ENCODE measurements at places on chromosomes 1 and 21. TPM values are rescaled to one million over a fixed set of nuclear protein-coding genes. Genes with fewer than 3 reads are reported as not detected.

DNA sequence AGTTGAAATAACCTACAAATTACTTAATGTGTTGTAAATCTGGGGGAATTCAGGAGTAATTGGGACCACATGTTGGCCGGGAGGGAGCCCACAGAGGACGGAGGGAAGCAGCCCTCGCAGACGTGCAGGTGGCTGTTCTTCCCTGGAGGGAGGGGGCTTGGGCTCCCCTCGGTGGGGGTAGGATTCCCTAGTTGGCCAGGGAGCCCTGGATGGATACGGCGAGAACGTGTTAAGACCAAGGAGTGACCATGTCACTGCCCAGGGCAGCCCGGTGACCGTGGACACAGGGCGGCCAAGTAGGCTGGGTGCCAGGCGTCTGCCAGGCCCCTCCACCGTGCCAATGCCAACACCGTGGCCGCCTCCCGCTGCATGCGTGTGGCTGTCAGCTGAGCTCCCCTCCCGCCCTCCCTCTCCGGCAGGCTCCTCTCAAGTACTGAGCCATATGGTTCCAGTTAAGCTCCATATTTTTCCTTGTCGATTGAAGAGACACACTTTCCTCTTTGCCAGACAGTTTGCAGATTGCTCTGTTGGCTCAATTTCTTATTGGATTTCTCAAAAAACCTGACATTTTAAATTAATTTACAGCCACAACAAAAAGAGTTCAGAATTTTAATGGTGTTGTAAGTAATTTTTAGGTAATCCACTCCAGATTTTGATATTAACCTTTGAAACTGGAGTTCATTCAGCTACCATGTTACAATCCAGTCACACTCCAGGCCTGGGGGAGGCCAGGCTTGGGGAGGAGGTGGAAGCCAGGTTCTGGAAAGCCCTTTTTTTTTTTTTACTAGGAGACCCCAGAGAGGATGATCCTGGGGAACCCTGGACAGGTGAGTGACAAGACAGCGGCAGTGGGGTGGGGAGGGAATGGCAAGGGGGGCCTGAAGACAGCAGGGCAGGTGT lies 71.2 kb downstream of the CASZ1 start:
- peak; percentile 23 for DNase-seq
- H3K36me3 ChIP-seq = no peaks in the 10 kb centered on the region
- H3K27ac ChIP-seq = no peak overlapping the region
- H3K4me3 ChIP-seq = peak overlapping the region; percentile 53
- peaks cover 24% of the 10 kb centered on the region for H3K27me3 ChIP-seq
- peaks cover 24% of the 10 kb centered on the region for H3K4me1 ChIP-seq

DNA sequence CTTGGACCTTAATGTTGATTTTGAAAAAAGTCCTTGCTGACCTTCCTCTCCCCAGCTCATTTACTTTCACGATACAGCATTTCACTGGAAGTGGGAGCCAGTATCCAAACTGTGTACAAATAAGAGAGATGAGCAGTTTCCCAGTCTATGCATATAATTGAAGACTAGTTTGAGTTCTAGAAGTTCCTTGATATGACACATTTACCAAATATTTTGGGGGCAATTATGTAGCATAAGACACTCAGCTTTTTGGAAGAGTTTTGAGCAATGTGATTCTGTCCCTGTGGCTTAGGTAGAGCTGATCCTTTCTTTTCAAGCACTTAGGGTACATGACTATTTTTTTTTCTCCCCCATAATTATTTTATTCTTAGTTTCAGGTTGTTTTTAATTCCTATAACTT lies 26.4 kb downstream of the GIPC2 start:
- H3K4me1 ChIP-seq = peaks cover 64% of the 10 kb centered on the region
- H3K27ac ChIP-seq = peak overlapping the region; percentile 78
- peak; percentile 32 for DNase-seq

DNA sequence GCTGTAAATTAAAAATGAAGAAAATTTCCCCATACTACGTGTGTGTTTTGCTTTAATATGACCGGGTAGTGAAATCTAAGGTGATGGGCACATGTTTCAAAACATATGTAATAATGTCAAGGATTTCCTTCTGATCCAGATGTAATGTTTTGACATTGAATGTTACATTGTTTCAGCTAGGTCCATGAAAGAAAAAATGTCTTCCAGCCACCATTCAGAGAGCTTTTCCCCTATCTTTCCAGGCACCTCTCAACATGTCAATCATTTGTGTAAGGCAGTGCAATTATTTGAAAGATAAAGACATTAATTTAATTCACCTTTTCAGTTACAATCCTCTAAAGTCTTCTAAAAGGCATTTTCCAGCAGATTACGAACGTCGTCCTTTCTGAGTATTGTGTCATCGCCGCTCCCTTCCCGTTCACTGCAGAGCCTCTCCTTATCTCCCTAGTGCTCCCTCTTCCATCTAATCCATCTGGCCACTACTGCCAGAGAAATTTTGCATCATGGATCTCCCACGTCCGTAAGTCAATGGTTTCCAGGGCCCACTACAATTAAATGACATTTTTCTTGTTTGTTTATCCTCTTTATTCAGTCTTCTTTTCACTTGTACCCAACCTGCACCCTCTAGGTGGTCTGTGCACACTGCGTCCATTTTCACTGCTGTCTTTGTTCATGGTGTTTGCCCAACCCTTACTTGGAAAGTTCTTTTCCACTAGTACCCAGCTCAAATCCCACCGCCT lies 1.3 kb upstream of the VAMP3 start:
- H3K36me3 ChIP-seq = peaks cover 23% of the 10 kb centered on the region
- no peak for DNase-seq
- no peak overlapping the region for H3K4me3 ChIP-seq
- peaks cover 8% of the 10 kb centered on the region for H3K27me3 ChIP-seq
- H3K4me1 ChIP-seq = peaks cover 26% of the 10 kb centered on the region
- no peak overlapping the region for H3K27ac ChIP-seq

- no peak overlapping the region for H3K27ac ChIP-seq
- H3K36me3 ChIP-seq = peaks cover 24% of the 10 kb centered on the region
- no peak for DNase-seq
- H3K27me3 ChIP-seq = peaks cover 1% of the 10 kb centered on the region
- 0 out of 2 replicates have a peak, but pooled peaks cover 5% of the 10 kb centered on the region for H3K4me1 ChIP-seq
Measured at GRCh38 chr1:112925015-112925414, 31.0 kb downstream of the SLC16A1 start.

DNA sequence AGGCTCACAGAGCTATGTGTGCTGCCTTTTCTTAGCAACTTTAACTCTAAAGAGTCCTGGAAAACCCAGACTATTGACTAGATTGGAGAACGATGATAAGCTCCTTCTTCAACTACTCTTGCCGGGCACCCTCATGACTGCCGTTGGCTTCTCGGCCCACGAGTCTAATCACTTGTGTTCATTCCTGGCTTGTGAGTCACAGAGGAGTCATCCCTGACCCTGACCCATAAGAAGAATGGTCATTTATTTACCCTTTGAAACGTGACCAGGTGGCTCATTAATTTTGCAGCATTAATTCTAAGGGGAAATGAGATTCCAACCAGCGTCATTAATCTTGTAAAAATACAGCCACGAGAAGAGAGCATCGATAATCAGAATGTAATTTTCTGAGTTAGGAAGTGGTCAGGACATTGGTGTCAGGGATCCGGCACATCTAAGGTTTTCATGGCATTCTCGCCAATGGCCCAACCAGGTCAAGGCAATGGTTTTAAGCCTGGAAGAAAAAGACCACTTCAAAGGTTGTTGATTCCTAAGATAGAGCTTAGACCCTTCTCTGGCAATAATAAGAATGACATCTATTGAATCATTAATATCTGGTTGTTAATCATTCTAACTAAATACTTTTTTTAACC lies 183.6 kb upstream of the RUNX1 start:
- H3K36me3 ChIP-seq = peaks cover 11% of the 10 kb centered on the region
- DNase-seq = peak; percentile 81

- no peak overlapping the region for H3K27ac ChIP-seq
- H3K36me3 ChIP-seq = no peaks in the 10 kb centered on the region
- peaks cover 3% of the 10 kb centered on the region for H3K27me3 ChIP-seq
Measured at GRCh38 chr1:67610450-67610849, 74.6 kb upstream of the GADD45A start.

Gene TNNI3K
- total RNA-seq = not detected

Gene HCRTR1
- total RNA-seq = not detected

Gene CFHR5
- not detected for total RNA-seq

Gene SON
- 233 TPM for total RNA-seq
